ENCODE measurements at places on chromosomes 7 and 10.
A peak's percentile ranks its signal among the peaks of the same experiment; 100 is the strongest.

- no peaks in the 10 kb centered on the region for H3K36me3 ChIP-seq
- no peak overlapping the region for H3K4me3 ChIP-seq
- peak; percentile 58 for DNase-seq
- H3K27ac ChIP-seq, result no peak overlapping the region
- H3K27me3 ChIP-seq, result no peaks in the 10 kb centered on the region
- H3K4me1 ChIP-seq, result no peaks in the 10 kb centered on the region
Measured at GRCh38 chr10:21961847-21962246, 41.7 kb downstream of the DNAJC1 start.

DNA sequence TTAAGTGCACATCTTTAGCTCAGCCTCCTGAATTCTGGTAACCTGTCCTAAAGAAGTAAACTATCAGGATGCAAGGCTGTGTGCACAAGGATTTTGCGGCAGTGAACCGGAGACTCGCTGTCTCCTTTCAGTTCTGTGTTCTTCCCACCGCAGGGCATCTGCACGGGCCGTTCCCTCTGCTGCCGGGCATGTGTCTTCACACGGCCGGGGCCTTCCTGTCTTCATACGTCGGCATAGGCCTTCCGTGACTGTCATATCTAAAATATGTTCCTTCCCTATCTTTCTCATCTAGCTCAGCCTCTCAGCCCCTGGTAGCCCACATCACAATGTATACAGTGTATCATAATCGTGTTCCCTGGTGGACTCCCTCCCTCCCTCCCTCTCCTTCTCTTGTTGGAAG lies 16.4 kb downstream of the PALD1 start:
- H3K27ac ChIP-seq, result no peak overlapping the region
- H3K4me3 ChIP-seq, result no peak overlapping the region
- peaks cover 19% of the 10 kb centered on the region for H3K4me1 ChIP-seq
- DNase-seq, result no peak

DNA sequence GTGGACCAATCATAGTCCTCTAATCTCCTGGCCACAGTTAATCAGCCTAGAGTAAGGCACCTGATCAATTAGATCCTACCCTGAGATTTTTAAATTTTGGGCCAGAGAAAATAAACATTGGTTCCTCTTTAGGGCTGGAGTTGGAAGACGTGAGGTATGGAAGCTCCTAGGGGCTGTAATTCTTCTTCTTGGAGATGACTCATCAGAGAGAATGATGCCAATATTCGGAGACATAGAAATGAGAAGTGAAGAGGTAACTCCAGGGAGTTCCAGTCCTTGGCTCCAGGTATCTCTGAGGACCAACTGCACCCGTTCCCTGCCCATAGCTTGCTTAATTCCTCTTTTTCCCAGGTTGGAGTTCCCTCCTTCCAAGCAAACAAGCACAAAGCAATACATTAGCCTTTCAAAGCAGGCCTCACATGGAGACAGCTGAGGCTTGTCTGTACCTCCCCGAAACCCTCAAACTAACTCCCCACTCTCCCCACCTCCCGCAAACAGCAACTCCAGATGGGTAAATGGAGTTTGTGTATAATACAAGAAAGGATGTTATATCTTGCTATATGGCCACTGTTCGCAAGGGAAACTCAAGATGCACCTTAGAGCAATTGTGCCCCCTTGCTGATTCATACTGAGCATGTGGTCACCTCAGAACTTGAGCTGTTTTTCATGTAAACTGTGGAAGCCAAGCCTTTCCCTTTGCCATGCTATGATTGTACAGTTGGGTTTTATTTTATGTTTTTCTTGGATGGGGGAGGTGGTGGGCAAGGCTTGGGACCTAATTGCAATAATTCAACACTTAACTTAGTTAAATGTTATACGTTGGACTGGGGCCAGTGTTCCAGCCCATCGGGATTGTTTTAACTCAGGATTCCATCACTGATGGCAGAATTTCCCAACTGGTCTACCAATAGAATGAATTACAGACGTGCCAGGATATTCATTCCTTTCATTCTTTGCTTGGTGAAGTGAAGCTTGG lies 29.3 kb downstream of the PIK3AP1 start:
- no peak for DNase-seq
- no peaks in the 10 kb centered on the region for H3K27me3 ChIP-seq
- no peak overlapping the region for H3K27ac ChIP-seq
- no peak overlapping the region for H3K4me3 ChIP-seq

DNA sequence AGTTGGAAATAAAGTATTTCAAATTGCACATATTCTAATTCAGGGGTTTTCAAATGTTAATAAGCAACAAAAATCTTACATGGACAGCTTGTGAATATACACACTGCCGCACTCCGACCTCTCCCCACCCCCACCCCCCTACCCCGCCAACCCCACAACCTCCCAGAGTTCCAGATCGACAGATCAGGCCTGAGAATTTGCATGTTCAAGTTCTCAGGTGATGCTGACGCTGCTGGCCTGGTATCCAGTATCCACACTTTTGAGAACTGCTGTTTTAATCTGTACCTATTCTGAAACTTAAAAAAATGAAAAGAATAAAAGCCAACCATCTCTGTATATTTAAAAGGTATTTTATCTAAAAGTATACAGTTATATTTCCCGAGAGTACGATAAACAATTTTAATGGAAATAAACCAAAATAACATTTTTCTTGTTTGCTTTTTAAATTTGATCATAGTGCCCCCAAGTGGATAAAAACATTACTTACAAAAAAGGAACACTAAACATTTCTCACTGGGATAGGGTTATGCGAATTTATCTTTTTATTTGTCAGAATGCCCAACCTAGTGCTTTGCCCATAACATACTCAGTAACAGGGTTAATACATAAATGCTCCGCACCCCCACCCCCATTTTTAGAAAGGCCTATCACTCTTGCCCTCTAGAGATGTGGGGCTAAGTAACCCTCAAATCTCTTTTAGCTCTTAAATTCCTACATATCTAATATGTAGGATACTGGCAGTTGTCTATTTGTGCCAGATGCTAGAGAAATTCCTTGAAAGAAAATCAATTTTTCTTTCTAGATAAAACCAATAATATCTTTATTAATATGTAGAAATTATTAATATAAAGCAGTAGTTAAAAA lies 166.3 kb downstream of the RNF133 start:
- H3K27me3 ChIP-seq, result peaks cover 2% of the 10 kb centered on the region
- DNase-seq, result peak; percentile 55
- no peak overlapping the region for H3K4me3 ChIP-seq
- H3K27ac ChIP-seq, result no peak overlapping the region

DNA sequence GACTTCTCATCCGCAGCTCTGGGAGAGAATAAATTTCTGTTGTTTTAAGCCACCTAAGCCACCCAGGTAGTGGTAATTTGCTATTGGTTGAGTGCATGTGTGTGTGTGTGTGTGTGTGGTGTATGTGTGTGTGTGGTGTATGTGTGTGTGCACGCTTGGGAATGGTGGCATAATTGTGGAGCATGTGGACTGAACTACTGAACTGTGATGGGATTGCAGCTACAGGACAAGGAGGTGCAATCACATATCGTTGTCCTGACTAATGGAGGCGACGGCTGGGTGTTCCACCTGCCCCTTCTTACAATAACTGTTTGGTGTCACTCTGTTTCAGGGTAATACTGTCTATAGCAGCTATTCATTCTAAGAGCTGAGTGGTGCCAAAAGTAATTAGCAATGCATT lies 448.7 kb upstream of the PFKP start:
- no peaks in the 10 kb centered on the region for H3K27me3 ChIP-seq
- peaks cover 3% of the 10 kb centered on the region for H3K4me1 ChIP-seq
- H3K27ac ChIP-seq, result no peak overlapping the region
- DNase-seq, result no peak
- no peak overlapping the region for H3K4me3 ChIP-seq
- H3K36me3 ChIP-seq, result no peaks in the 10 kb centered on the region

DNA sequence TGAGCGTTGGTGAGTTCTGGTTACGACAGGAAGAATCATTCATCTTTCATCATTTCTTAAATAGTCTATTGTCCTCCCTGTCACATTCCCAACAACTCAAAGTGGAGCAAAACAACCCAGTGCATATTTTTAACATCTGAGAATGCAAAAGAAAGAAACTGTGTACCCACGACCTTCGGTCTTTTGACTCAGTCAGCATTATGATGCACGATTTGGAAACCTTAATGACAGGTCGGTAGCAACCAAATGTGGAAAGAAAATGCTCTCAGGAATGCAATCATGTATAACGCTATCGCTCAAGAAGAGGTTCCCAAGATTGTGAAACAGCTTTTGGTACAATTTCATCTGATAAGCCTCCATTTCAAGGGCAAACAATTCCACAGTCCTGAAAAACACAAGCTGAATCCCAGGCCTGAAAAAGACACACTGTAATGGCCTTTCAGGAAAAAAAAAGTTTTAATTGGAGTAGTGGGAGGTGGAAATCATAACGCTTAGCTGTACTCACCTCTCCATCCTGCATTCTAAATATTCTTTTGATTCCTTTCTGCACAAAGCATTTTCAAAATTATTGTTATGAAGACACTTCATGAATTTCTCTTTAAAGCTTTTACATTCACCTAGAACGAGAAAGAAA lies 2.6 kb downstream of the COX19 start:
- peaks cover 2% of the 10 kb centered on the region for H3K4me1 ChIP-seq
- H3K36me3 ChIP-seq, result peaks cover 10% of the 10 kb centered on the region
- H3K4me3 ChIP-seq, result no peak overlapping the region
- no peaks in the 10 kb centered on the region for H3K27me3 ChIP-seq

- H3K27me3 ChIP-seq, result no peaks in the 10 kb centered on the region
- no peak overlapping the region for H3K27ac ChIP-seq
- H3K4me1 ChIP-seq, result no peaks in the 10 kb centered on the region
Measured at GRCh38 chr7:11434366-11434765, 397.6 kb downstream of the THSD7A start.

DNA sequence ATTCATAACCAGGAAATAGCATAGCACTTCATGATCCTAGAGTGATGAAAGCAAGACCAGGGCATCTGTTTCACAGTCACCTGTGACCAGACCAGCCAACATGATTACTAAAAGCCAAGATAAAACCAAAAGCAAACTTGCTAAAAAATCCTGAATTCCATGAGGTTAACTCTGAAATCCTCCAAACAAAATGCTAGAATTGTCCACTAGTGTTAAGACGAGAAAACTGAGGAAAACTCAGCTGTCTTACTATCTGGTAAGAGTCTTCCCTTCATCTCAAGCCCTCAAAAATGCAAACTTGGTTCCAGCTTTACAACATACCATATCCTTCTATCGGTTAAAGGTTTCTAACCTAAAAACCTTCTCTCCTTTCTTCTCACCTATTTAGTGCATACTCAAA lies 1.3 kb upstream of the NPM3 start:
- peaks cover 3% of the 10 kb centered on the region for H3K36me3 ChIP-seq
- no peak overlapping the region for H3K4me3 ChIP-seq
- no peaks in the 10 kb centered on the region for H3K27me3 ChIP-seq
- H3K27ac ChIP-seq, result no peak overlapping the region

DNA sequence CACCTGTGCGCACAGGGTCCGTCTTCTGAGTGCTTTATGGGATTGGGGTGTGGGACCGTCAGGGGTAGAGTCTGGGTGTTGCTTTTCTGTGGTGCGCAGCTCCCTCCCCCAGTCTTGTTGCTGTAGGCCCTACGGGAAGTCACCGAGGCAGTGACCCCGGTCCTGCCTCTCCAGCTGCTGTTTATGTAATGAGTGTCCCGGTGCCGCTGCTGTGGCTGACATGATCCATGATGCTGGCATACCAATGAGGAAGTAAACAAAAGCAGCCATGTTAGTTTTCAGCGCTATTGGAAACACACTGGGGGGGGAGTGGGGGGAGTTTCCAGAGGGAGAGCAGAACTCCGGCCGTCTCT lies 1.1 kb downstream of the TRIM8 start:
- H3K4me1 ChIP-seq, result peaks cover 7% of the 10 kb centered on the region
- no peaks in the 10 kb centered on the region for H3K36me3 ChIP-seq
- peak; percentile 68 for DNase-seq
- peak overlapping the region; percentile 4 for H3K27ac ChIP-seq
- no peaks in the 10 kb centered on the region for H3K27me3 ChIP-seq

Measured in mesendoderm (in vitro differentiated cells).